Activated naive CD4-positive, alpha-beta T cell treated with anti-CD3 and anti-CD28 coated beads, Interleukin-2, amount 50 U/mL, for 16 hours (primary cell): ENCODE measurements at places on chromosomes 2 and 18.

GRCh38 chr2:212797484-212798205, 259.0 kb upstream of the ERBB4 start:
- no peak for DNase-seq

- no peak for DNase-seq
Measured at GRCh38 chr2:17593841-17594491, 53.5 kb downstream of the VSNL1 start.

DNA sequence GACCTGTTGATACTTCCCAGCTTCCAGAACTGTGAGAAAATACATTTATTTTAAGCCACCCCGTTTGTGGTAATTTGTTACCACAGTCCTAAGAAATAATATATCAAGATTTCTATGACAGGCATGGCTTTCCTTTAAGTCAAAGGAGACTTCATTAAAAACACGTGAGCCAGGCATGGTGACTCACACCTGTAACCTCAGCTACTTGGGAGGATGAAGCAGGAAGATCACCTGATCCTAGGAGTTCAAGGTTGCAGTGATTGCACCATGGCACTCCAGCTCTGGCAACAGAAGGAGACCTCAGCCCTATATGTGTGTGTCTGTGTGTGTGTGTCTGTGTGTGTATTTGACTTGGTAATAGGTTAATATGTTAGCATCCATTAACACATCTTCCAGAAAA, 69.8 kb upstream of the SCN7A start:
- DNase-seq, result no peak

GRCh38 chr2:37563375-37564015, 107.9 kb downstream of the CDC42EP3 start:
- DNase-seq, result no peak

- DNase-seq, result no peak
Measured at GRCh38 chr2:238231809-238232208, 8.0 kb downstream of the HES6 start.

DNA sequence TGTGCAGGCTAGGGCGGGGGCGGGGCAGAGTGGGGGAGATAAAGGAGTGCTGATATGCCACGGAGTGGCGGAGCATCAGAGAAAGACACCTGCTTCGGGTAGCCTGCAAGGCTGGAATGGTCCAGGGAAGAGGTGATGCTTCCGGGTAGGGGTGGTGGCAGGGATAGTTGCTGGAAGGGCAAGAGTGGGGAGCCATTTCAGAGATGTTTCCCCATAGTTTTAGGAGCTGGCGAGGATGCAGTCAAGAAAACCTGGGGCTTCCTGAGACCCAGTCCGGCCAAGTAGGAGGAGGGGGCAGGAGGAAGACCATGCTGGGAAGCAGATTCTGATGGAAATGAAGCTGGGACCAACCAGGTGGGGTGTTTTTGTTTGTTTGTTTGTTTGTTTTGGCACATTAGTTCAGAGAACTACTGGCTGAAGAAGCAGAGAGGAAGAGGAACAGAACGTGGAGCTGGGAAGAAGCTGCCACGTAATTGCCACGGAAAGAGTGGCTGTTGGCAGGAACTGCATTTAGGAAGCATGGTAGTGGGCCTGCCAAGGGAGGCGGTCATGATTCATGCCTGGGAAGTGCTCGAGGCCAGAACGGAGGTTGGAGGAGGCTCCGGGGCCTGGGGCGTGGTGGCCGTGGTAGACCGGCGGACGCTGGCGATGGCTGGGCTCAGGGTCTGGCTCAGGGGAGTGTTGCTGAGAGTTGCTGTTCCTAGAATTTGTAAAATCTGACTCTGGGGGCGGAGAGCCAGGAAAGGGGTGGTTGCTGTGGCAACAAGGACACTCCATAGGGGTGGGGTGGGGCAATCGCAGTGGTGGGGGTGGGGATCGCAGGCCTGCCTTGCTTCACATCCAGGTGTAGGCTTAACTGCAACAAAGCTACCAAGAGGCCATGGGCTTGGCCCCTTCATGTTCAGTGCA, 8.6 kb upstream of the INPP5D start:
- no peak for DNase-seq
